ENCODE measurements at places on chromosomes 3 and 15.

- no peak for DNase-seq
Measured at GRCh38 chr15:26620528-26621458, 152.1 kb downstream of the GABRB3 start.

GRCh38 chr3:57709031-57709430 lies 16.2 kb upstream of the DENND6A start:
- DNase-seq = no peak

DNA sequence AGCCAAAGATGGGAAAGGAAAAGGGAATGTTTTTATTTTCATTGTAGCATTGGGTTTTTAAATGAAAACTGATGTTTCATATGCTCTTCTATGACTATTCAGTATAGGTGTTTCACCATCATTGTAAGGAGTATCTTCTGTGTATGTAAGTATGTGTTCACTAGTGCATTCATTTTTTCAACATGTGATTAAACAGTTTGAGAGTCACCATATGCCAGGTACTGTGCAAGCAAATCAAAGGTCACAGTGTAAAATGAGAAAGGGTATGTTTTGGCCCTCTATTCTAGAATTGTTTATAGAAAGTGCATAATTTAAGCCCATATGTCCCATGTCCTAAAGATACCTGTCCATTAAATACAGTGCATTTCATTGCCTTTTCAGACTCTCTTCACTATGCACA lies 207.2 kb downstream of the ZBTB20 start:
- DNase-seq = peak; percentile 54

DNA sequence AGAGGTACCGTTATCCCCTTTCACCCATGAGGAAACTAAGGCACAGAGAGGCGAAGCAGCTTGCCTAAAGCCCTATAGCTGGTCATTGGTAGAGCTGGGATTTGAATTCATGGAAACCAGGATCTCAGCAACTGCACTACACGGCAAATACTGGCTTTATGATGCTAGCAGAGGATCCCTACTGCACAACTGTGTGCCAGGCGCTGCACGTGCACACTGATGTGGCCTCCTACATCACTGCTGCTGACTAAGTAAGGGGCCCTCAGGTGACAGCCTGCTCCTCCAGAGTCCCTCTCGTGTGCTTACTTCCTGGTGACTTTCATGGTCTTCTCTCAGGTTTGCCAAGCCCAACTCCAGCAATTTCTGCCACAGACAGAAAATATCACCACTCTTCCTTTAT lies 3.4 kb upstream of the POLG start:
- DNase-seq = no peak

- DNase-seq = no peak
Measured at GRCh38 chr3:193564012-193564411, 9.3 kb upstream of the ATP13A4 start.

DNA sequence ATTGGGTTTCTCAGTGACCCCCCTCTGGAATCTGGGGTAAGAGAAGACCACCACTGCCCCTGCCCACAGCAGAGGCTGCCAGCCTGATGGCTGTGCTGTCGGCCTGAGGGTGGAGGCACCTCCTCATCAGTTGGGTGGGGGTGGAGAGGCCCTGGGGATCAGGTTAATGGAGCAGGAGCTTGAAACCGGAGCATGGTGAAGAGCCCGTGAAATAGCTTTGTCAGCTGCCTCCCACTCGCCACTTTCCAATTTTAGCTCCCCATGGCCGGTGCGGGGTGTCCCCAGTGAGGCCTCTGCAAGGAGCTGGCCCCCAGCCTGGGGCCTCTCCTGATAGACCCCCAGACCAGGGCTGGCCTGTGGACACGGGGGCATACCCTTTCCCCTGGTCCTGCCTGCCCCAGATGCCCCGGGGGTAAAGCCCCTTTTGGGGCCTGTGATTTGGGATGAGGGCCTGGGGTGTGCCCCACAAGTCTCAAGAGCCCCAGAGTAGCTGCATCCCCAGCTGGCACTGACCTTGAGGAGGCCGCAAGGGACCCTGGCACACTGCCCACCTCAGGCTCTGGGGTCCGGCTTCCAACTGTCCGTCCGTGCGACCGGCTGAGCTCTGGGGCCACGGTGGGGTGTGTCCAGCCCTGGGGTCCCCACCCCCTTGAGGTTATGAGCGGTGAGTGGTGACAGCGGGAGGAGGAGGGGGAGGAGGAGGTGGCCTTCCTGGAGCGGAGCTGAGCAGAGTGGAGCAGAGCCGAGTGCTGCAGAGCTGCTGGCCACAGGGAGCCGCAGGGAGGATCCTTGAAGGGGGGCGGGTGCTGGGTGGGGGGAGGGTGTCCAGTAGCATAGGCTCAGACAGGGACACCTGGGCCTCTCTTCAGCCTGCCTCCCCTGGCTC lies at the start of gene HHATL:
TSS of gene HHATL (minus strand) at position 733 of the 886 bp plus-strand sequence. CDS start 1,972 bp downstream, outside the sequence.
- DNase-seq = no peak

DNA sequence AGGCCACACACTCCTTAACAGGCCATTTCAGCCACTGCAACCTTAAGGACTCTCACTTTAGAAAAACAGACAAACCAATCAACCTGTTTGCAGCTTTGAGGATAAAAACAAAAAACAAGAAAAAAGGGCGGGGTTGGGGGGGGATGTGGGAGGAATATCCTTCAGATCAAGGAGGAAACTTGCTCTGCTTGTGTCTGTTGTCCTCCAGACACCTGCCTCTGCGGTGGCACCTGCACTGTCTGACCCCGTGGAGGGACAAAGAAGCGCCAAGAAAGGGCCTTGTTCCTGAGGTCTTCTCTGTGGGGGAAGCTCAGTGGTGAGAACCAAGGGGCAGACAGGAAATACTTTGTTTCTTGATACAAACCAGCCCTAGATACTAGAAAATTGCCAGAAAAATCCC lies 70.5 kb downstream of the POLR2M start:
- no peak for DNase-seq

DNA sequence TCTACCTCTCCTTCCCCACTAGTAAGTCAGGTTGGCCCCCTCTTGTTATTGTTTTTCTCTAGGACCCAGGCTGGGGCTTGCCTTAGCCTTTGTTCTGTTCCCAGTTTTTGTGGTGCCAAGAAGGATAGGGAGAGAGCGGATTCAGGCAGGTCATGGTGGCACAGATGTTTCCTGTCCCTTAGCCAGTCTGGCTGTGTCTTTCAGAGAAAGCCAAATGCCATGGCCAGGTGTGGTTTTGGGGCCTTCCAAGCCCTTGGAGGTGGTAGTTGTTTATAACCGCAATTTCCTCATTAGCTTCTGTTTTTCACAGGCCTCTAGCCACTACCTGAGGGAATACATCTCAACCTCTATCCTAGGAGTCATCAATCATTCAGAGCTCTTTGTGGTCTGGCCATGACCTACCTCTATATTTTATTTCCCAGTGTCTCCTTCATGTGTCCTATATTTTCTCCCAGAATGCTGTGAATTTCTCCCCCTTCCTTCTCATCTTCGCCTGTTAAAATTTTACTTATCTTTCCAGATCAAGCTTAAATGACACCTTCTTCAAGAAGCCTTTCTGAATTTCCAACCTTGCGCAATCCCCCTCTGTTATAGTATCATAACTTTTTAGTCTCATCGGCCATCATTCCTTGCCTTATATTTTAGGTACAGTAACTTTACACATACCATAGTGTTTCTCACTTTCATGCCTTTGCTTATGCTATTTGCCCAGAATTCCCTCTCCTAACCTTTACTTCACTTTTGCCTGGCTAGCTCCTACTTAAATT lies 38.2 kb downstream of the TIMP4 start:
- DNase-seq = no peak

GRCh38 chr3:28273837-28274236 lies 32.4 kb downstream of the CMC1 start:
- no peak for DNase-seq

GRCh38 chr3:54123776-54124196 lies 1.4 kb downstream of the CACNA2D3 start:
- no peak for DNase-seq

DNA sequence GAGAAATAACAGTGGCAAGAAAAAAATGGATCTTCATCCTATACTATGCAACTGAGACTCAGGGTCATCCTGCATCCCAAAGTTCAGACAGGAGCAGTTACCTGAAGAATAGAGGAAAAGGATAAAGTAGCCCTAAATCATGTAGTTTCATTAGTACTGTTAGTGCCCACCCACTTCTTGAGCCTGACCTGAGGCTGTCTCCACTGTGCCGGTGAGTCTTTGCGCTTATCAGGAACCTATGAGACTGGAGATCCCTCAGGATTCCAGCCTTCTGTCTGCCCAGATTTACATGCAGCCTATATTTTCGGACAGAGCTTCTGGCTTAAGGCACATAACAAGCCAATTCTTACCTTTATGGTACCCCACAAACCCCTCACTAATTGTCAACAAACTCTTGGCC lies 791.6 kb downstream of the ROBO1 start:
- no peak for DNase-seq

Data from NCI-H2171 (cell line).